Cortex of kidney (tissue), 1 donor: ENCODE measurements at places on chromosomes 3 and 15.

DNA sequence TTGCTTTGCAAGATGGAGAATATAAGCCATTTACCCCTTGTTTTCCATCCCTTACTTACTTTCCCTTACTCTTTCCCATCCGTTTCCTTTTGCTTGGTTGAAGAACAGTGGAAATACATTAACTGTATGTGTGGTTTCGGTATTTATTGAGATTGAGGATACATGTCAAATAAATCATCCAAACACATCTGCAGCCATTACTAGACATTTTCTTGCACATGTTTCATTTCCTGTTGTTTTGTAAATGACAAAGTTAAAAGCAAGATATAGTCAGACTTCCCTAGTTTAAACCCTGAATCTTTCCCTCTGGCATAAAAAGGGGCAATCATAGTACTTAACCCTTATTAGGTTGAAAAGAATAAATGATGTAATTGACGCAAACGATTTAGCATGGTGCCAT, 82.1 kb upstream of the BCHE start:
- no peak for DNase-seq

GRCh38 chr3:120730576-120731542, 11.5 kb downstream of the RABL3 start:
- no peak for DNase-seq

DNA sequence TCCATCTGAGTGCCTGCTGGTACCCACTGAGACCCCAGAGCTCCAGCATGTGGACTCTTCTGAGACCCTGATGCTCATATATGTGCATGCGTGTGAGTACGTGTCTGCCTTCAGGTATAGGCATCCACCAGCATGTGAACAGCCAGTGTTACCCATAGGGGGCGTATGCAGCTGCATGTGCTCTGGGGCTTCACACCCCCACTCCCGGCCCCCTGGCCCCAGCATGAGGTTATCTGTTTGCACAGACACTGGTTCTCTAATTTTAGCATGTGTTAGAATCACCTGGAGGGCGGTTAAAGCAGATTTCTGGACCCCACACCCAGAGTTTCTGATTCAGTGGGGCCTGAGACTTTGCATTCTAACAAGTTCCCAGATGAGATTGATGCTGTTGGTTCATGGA, 824 bp upstream of the CILP start:
- DNase-seq, result no peak

- DNase-seq, result no peak
These were observed 280.2 kb upstream of the NR2E3 start for GRCh38 chr15:71530116-71530515.

GRCh38 chr3:46221391-46221790, 13.3 kb upstream of the CCR1 start:
- no peak for DNase-seq

DNA sequence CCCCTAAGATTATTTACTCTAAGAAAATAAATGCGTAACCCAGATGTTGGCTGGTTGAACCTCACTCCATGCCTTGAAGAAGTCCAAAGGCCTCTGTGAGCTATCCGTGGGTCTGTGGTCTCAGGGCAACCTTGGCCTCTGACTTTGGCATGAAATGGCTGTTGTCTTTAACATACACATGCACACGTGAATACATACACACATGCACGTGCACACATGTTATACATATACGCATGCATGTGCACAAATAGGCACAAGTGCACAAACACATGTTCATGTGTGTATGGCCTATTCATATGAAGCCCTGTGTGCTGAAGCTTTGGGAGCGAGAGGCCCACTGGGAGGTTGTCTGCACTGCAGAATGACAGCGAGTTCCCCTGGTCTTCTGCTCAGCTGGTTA, 50.8 kb downstream of the KLF15 start:
- no peak for DNase-seq

DNA sequence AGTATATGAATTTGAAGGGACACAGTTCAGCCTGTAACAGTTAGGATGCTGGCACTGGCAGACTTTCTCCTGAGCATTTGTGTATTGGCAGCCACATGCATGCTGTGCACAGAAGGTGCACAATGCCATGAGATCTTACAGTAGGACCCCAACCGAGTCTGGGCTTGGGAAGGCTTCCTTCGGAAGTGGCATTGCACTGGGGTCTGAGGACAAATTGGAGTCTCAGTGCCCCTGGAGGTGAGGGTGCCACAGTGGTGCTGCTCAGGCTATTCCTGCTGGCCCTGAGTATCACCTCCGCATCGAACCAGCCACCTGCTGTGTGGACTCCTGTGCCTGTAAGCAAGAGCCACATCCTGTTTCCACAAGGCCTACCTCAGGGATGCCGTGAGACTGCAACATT, 99.5 kb downstream of the DNAJB8 start:
- DNase-seq, result no peak

DNA sequence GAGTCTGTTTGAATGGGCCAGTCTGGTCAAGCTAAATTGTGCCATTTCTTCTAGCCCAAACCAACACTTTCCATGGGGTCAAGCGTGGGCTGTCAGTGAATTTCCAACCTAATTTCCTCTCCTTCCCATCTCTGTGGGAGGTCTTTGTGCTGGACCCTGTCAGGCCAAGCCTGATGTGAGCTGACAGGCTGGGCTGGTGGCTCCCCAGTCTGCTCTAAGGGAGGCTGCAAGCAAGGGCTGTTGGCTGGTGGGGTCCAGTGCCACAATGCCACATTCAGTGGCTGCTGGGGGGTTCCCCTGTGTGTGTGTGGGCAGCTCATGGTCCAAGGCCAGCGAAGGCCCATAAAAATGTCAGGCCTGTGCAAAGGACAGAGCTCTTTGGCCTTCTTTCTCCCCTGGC, 216.1 kb downstream of the OPA1 start:
- DNase-seq, result no peak

GRCh38 chr15:51290720-51291119, 47.7 kb downstream of the CYP19A1 start:
- DNase-seq, result no peak

- no peak for DNase-seq
These were observed 708.3 kb downstream of the FHIT start for GRCh38 chr3:60542995-60543394.

- no peak for DNase-seq
These were observed 40.1 kb upstream of the PDCD6IP start for GRCh38 chr3:33758281-33758680.

- DNase-seq, result no peak
These were observed 7.2 kb downstream of the COX17 start for GRCh38 chr3:119669906-119670570.

- DNase-seq, result no peak
These were observed 89.5 kb downstream of the ANP32A start for GRCh38 chr15:68730976-68731897.

- no peak for DNase-seq
These were observed 72.0 kb downstream of the AKAP13 start for GRCh38 chr15:85452436-85452835.

DNA sequence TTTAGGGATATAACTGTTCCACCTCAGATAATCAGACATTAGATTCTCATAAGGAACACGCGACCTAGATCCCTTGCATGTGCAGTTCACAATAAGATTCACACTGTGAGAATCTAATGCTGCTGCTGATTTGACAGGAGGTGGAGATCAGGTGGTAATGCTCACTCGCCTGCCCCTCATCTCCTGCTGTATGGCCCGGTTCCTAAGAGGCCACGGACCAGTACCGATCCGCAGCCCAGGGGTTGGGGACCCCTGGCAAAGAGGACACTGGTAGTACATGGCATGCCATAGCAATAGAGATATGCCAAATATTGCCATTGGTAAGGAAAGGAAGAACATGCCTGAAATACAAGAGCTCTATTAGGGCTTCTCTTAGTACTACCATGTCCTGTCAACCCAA, 59.7 kb downstream of the LSM3 start:
- DNase-seq, result no peak

GRCh38 chr15:31013863-31014607, 22.6 kb upstream of the MTMR10 start:
- DNase-seq, result no peak
